ENCODE measurements at places on chromosomes 6 and 20. TPM values are rescaled to one million over a fixed set of nuclear protein-coding genes. Genes with fewer than 3 reads are reported as not detected.

Gene PABPC1L
- 6.4 TPM for total RNA-seq

DNA sequence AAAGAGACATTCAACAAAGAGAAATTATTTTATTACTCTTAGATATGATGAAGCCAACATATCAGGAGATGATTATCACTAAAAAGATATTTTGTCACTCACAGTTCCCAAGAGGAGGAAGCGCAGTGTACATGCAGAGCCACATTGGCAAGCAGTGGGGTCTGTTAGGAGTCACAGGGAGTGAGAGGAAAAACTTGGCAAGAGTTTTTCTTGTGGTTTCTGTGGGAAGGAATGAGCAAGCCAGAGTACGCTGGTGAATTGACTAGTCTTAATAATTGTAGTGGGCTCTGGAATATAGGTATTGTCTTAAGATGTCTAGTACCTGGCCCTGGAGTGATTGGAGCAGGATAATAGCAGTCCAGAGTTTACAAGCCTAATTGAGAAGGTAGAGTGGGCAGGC, 1095.2 kb downstream of the GRIK2 start:
- H3K4me3 ChIP-seq: no peak overlapping the region
- H3K27ac ChIP-seq: no peak overlapping the region
- no peaks in the 10 kb centered on the region for H3K36me3 ChIP-seq
- H3K27me3 ChIP-seq: no peaks in the 10 kb centered on the region
- no peaks in the 10 kb centered on the region for H3K4me1 ChIP-seq
- DNase-seq: no peak

DNA sequence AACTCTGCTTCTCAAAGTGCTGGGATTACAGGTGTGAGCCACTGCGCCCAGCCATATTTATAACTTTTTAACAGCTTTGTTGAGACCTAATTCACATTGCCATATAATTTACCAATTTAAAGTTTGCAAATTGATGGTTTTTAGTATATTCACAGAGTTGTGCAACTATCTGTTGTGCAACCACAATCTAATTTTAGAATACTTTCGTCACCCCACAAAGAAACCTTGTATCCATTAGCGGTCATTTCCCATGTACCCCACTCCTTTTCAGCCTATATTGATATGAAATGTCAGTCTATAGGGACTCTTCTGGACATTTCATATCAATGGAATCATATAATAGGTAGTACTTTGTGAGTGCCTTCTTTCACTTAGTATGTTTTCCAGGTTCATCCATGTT, 55.8 kb downstream of the FOXO3 start:
- no peak for DNase-seq
- no peak overlapping the region for H3K4me3 ChIP-seq
- H3K27me3 ChIP-seq: no peaks in the 10 kb centered on the region
- no peak overlapping the region for H3K27ac ChIP-seq

DNA sequence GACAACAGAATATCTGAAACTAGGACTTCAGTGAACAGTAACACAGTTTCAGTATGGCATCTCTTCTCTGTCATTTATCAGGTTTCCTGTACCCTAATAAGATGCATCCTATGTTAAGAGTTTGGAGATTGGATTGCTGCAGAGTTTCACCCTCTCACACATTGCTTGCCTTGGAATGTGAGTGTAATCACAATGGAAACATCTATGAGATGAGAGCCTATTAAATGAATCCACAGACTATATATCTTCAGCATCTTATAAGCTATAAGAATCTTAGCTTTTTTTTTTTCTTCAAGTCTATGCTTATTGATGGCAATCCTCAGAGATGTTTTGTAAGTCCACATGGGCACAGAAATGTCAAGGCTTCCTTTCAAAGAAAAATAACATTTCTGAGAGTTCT, 292.5 kb downstream of the PRKN start:
- H3K27ac ChIP-seq: no peak overlapping the region
- H3K36me3 ChIP-seq: no peaks in the 10 kb centered on the region
- H3K4me1 ChIP-seq: peaks cover 12% of the 10 kb centered on the region
- no peak for DNase-seq

DNA sequence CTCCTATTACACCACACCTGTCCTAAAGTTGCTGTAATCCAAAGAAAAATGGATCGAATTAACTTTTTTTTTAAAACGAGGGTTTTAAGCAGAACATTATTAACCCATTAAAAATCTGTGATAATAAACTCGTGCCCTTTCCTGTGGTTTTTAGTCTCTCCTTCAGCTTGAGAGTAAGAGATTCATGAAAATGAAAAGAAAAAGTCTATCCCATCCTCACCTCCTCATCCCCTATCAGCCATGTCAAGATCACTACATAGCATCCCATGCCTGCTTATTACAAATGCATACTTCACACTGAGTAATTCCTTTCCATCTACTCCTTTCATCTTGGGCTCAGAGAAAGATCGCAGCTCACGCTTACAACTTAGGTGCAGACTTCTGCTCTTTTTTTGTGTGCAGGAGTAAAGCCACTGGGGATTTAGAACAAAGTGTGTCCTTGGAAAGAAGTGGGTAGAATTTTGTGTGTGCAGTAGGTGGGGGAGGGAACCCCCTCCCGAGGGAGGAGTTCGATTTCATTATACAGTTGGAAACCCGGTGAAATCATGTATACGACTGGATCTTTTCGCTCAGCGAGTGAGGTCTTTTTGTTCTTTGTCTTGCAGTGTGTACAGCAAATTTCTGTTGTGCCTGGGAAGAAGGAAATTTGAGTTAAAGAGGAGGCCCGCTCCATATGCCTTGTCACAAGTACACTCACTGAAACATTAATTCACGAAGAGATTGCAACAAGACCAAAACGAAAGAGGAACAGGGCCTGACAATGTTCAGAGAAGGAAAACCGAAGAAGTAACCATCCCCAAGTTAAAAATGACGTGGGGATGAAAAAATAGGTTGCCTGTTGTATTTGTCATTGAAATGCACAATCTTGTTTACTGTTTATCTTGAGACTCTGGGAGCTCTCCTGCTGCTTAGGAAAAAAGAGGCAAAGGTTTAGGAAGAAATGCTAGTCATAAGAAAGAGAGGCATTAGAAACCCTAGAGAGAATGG, 146.5 kb upstream of the ZNF217 start:
- H3K4me3 ChIP-seq: peak overlapping the region; percentile 59
- DNase-seq: no peak
- H3K4me1 ChIP-seq: peaks cover 67% of the 10 kb centered on the region
- H3K27ac ChIP-seq: peak overlapping the region; percentile 73
- no peaks in the 10 kb centered on the region for H3K27me3 ChIP-seq
- H3K36me3 ChIP-seq: no peaks in the 10 kb centered on the region

Data from HepG2 (cell line).